ENCODE measurements at places on chromosomes 1 and 21.

DNA sequence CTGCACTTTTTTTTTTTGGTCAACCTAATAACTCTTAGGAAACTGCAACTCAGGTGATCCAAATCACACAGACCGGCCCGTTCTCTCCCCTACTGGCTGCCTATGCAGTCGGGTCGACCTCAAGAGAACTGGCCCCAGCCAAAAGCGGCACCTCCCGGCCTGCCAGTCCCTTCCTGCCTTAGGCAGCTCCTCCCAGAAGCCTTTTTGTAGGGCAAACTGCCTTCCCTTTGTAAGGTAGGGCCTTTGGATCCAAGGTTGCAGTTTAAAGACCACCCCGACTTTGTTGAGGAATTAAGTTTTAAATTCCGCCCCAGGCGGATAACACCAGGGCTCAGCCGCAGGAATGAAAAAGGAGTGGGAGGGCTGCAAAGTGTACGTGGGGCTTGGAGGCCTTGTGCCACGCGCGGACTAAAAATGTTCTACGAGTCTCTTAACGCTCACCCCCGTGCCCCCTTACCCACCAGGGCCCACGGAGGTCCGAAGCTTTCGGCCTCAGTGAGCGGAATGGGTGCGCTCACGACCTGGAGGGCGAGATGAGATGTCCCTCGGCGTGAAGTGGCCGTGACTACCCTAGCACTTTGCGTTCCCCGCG lies 642 bp upstream of the ST3GAL3 start:
- peak; percentile 43 for DNase-seq

- DNase-seq, result no peak
Measured at GRCh38 chr1:212593821-212594251, 14.7 kb upstream of the ATF3 start.

- DNase-seq, result no peak
Measured at GRCh38 chr1:52628614-52629324, 4.2 kb upstream of the SHISAL2A start.

- DNase-seq, result no peak
Measured at GRCh38 chr1:164982545-164982944, 374.0 kb downstream of the LMX1A start.

DNA sequence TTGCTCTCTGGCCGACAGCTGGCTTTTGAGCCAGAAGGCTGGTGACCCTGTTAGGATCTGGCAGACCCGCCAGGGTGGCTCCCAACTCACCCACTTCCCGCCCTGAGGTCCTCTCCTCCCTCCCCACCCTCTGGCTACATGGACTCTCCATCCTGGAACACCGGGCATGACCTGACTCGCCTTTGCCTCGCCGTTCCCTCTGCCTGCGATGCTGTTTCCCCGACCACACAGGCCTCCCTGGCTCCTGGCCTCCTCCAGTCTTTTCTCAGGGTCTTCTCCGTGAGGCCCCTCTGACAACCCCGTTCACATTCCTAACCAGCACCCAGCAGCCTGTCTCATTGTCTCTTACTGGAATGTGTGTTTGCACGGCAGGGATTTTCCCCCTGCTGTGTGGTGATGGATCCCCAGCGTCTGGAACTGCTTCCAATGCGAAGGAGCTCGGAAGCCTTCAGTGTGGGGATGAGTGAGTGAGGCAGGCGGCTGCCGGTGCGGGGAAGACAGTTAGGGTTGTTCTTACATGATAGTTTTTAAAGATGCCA lies 46.0 kb upstream of the POFUT2 start:
- no peak for DNase-seq

DNA sequence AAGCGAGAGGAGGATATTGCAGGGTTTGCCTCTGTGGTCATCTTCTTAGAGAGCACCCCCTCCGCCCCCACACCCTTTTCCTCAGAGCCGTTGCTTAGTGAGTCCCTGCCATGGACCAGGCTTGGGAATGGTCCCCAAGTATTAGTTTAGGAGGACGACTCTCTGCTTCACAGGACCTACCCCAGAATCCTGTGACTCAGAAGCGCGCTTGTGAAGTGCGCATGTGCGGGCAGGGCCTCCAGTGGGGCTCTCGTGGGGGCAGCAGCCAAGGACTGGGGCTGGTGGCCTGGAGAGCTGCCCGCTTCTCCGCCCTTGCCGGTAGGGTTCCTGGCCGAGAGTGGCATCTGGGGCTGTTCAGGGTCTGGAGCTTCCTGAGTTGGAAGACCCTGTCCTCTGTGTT lies 37.3 kb upstream of the HMGN1 start:
- peak; percentile 48 for DNase-seq

DNA sequence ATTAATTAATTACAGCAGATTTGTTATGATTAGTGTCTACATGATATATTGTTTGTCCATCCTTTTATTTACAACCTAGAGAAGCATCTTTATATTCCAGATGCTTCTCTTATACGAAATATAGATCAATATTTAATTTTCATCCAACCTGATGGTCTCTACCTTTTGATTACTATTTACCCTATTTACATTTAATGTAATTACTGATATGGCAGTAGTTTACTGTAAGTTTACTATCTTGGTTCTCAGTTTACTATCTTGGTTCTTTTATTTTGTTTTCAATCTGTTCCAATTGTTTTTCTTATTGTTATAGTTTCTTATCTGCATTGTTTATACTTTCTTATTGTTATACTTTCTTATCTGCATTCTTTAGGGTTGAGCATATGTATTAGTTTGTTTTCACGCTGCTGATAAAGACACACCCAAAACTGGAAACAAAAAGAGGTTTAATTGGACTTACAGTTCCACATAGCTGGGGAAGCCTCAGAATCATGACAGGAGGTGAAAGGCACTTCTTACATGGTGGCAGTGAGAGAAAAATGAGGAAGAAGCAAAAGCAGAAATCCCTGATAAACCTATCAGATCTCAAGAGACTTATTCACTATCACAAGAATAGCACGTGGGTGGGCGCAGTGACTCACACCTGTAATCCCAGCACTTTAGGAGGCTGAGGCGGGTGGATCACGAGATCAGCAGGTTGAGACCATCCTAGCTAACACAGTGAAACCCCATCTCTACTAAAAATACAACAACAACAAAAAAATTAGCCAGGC lies 28.9 kb downstream of the FAF1 start:
- peak; percentile 30 for DNase-seq

GRCh38 chr1:31502926-31503511 lies 73.3 kb upstream of the TINAGL1 start:
- DNase-seq, result no peak

DNA sequence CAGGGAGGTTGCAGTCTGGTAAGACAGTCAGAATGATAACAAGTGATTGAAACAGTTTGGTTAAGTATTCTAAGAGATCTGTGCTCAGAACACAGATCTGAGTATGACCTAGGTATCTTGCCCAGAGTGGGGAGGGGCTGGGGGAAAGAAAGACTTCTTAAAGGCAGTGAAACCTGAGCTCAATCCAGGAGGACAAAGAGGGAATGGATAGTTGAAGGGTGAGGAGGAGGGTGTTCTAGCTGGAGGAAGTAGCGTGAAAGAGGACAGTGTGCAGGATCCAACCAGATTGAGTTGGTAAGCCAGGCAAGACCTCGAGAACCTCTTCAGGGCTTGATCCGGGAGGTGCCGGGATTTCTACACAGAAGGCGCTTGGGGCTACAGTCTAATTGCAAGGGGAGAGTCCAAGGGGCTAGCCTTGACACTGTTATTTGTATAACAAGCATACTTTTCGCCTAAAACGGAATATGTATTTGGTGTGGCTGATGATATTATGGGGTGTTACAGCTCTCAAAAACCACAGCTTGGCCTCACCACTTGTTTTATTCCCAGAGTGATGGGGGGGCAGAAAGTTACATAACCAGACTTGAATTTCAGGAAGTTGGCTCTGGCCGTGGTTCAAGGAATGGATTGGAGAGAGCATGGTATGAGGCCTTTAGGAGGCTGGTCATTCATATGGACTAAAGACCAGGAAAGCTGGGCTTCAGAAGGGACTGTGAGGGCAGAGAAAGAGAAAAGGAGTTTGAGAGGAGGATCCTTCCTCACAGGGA lies 19.1 kb downstream of the RCSD1 start:
- no peak for DNase-seq

DNA sequence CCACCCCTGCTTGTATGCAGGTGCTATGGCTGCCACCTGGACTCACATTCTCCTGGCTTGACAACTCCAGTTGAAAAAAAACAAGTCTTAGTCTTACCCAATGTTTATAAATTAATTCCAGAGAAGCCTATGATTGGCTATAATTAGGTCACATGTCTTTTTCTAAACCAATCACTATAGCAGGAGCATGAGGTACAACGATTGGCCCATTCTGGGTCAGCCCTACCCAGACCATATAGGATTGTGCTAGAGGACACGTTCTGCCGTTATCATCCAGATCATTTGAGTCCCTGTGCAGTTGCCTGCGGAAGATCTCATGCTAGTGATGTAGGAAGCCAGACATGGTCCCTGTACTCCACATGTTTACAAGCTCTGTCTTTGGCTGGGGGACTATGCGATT lies 41.9 kb upstream of the PARP1 start:
- no peak for DNase-seq

Data from activated T-cell treated with anti-CD3 and anti-CD28 coated beads, Interleukin-2, amount 50 U/mL, for 48 hours (primary cell).